ENCODE measurements at places on chromosomes 1 and 21.

- no peak for DNase-seq
Observed at GRCh38 chr1:217561446-217561845, 69.4 kb downstream of the GPATCH2 start.

DNA sequence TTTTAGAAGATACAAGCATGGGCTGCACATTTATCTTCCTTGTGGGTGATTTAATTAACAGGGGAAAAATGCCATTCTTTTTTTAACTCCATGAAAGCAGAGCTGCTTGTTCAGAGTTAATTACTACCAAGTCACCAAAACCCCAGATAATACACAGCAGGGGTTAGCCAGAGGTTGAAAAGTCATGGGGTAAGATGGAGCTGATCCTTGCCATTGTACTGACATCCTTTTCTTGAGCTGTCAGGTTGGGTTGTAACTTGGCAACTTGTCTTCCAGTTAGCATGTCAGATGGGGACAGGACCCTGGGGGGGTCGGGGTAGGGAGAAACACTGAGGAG lies 257.2 kb upstream of the HOOK1 start:
- no peak for DNase-seq

GRCh38 chr1:119646521-119647227 lies 1.4 kb downstream of the ZNF697 start:
- no peak for DNase-seq

DNA sequence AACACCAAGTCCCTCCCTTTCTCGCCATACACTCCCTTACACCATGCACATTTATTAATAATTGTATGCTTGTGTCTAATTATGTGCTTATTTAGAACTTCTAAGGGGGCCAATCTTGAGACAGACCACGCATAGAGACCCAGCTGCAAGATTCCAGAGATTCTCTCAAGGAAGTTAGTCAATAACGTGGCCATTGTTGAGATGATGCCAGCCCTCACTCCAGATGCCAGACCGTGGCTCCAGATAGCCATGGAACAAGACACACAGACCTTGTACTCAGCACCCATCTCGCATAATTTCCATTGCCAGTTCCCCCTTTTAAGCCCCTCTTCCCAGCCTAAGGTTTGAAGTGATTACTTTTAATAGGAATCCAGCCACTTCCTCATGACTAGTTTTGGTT lies 62.4 kb downstream of the DIRAS3 start:
- no peak for DNase-seq

DNA sequence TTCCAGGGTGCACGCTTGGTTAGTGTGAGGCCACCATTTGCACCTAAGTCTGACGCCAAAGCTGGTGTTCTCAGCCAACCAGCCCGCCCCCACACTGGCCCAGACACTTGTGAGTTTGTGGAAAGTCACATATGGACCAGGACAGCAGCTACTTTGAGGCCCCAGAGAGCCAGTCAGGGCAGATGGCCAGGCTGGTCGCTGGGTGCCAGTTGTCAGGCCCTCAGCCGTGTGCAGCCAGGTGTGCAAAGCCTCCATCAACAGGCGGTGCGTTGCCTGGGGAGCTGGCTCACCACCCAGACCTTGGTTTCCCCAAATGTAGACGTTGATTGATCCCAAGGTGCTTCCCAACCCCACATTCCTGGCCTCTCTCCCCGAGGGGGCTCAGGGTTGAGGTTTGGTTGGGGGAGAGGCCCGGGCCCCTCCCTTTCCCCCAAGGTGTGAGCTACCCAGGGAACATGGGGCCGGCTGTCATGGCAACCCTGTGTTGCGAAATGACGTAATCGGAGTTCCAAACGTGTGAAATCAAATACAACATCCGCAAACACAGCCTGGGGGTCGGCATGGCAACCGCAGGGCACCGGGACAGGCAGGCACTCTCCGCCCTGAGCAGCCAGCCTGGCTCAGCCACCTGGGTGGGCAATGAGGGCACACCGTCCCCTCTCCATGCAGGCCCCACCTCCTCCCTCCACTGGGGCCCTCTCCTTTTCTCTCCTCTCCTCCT lies 42.2 kb upstream of the WNT4 start:
- DNase-seq: no peak

DNA sequence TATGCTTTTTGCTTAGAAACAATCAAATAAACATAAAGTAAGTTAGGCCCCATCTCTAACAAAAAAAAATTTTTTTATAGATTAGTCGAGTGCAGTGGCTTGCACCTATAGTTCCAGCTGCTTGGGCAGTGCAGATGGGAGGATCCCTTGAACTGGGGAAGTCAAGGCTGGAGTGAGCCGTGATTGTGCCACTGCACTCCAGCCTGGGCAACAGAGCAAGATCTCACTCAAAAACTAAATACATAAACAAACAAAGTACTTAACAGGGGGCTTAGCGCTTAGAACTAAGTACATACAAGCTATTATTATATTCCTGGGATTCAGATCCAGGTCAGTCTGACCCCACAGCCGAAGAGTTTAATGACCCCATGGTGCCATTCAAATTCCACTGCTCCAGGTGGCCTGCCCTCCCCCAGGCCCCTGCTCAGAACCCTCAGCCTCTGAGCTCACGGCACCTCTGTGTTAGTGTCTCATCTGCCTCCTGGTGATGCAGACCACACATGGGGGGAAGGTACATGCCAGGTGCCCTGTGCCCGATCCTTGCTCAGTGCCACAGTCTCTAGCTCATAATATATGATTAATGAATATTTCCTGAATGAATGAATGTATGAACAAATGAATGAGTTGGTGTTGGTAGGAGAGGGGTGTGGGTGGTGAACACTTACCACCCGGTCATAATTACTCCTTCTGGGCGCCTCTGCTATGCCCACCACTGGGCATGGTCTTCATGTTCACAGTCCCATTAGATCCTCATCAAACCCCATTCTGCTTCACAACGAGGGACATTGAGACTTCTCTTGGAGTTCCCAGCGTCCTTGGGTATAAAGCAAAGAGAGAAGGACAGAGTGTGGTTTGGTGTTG lies 14.6 kb downstream of the NCMAP start:
- DNase-seq: no peak
